ENCODE measurements at places on chromosomes 2 and 18. TPM values are rescaled to one million over a fixed set of nuclear protein-coding genes. Genes with fewer than 3 reads are reported as not detected.

The SCYGR4 gene
- total RNA-seq = not detected

The SUMO1 gene
- 69.1 TPM for total RNA-seq

The FAM237A gene
- not detected for total RNA-seq

The FEV gene
- total RNA-seq = 8.2 TPM

The CDKL4 gene
- 0.79 TPM for total RNA-seq

The ST6GAL2 gene
- total RNA-seq = 0.27 TPM

The SCN3A gene
- total RNA-seq = 0.60 TPM

The CYTIP gene
- total RNA-seq = 6.8 TPM

The UPP2 gene
- not detected for total RNA-seq

The MRPL33 gene
- total RNA-seq = 89.4 TPM

The STK17B gene
- total RNA-seq = 80.3 TPM

The RUFY4 gene
- total RNA-seq = not detected

The GPR75 gene
- total RNA-seq = 5.6 TPM

The LONRF2 gene
- 2.5 TPM for total RNA-seq

The C2orf80 gene
- total RNA-seq = not detected

The ANKRD30BL gene
- not detected for total RNA-seq
